ENCODE measurements at places on chromosomes 5 and 9. TPM values are rescaled to one million over a fixed set of nuclear protein-coding genes. Genes with fewer than 3 reads are reported as not detected.

The LCN9 gene
- not detected for total RNA-seq

The GEMIN5 gene
- 20.3 TPM for total RNA-seq

The ZMAT2 gene
- 36.8 TPM for total RNA-seq

The MACROH2A1 gene
- 189 TPM for total RNA-seq

The RNF208 gene
- 3.8 TPM for total RNA-seq

The TAF1L gene
- 2.0 TPM for total RNA-seq

The CATSPER3 gene
- not detected for total RNA-seq

The NUTM2G gene
- total RNA-seq = not detected

The DPM2 gene
- 28.2 TPM for total RNA-seq

The ZNF658 gene
- total RNA-seq = 6.3 TPM

The RLN1 gene
- total RNA-seq = 105 TPM

The SLC4A9 gene
- not detected for total RNA-seq

DNA sequence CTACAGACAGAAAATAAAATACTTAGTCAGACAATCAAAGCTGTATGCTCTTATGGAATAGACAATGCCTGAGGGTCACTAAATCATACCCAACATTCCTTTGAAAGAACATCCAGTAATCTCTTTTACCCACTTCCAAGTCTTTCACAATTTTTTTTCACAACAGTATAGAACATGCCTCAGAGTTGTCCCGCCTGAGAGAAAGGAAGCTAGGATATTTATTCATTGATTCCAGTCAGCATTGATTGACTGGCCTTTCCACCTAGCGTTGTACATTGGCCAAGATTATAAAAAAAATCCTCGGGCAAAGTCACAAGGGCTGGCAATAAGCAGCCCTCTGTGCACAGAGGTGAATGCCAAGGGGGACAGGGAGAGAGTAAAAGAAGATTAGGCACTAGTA, 318.1 kb upstream of the PIK3R1 start:
- H3K4me3 ChIP-seq = no peak overlapping the region
- no peak for DNase-seq
- H3K4me1 ChIP-seq = no peaks in the 10 kb centered on the region
- no peaks in the 10 kb centered on the region for H3K27me3 ChIP-seq
- H3K36me3 ChIP-seq = no peaks in the 10 kb centered on the region
- no peak overlapping the region for H3K27ac ChIP-seq

DNA sequence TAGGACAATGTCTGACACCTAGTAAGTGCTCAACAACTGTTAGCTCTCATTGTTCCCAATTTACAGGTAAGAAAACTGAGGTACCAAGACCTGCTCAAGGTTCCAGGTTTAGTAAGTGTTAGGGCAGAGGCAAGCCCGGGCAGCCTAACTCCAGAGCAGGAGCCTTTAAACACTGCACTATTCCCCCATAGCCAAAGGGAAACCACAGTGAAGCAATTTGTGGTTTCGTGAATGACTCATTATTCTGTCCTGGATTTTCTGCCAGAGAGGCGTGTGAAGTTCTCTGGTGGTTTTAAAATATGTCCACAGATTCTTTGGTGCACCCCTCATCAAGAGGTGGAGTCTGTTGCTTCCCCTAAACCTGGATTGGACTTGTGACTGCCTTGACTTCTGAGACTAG, 1.0 kb upstream of the MCC start:
- no peak overlapping the region for H3K27ac ChIP-seq
- no peaks in the 10 kb centered on the region for H3K4me1 ChIP-seq
- H3K27me3 ChIP-seq = no peaks in the 10 kb centered on the region
- no peaks in the 10 kb centered on the region for H3K36me3 ChIP-seq
- H3K4me3 ChIP-seq = peak overlapping the region; percentile 52

- H3K27ac ChIP-seq = no peak overlapping the region
- H3K4me1 ChIP-seq = no peaks in the 10 kb centered on the region
These were observed 405.9 kb upstream of the DAP start for GRCh38 chr5:11166923-11167322.

DNA sequence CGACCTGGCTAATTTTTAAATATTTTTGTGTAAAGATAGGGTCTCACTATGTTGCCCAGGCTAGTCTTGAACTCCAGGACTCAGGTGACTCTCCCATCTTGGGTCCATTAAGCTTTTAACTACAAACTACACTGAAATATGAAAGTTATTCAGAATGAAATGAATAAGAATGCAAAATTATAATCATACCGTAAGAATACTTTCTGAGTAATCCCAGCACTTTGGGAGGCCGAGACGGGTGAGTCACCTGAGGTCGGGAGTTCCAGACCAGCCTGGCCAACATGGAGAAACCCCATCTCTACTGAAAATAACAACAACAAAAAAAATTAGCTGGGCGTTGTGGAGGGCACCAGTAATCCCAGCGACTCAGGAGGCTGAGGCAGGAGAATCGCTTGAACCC, 1.1 kb upstream of the ORM1 start:
- no peak for DNase-seq
- H3K36me3 ChIP-seq = no peaks in the 10 kb centered on the region
- H3K27ac ChIP-seq = no peak overlapping the region

DNA sequence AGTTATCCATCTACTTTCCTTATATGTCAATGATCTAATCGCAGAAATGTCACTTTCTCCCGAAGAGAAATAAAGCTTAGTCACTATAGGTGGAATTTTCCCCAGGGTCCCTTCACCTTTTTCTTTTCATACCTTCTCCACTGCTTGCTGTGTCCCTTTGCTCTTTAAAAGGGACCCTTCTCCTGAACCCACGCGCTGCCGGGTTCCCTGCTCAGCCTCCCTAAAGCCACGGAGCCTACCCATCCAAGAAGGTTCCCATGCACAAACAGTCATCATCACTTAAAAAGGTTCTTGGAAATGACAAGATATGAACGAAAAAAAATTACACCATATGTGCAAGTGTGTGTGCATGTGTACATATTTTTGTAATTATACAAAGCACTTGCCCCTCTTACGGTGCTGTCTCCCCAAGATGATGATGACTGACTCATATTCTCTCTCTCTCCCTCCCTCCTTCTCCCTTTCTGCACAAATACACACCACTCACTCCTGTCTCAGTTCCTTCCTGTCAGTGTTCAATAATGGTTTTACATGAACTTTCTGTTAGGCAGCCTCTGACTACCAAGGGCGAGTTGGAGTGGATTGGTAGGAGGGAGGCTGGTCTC, 1.5 kb upstream of the PTPRD start:
- H3K27ac ChIP-seq = no peak overlapping the region
- H3K4me1 ChIP-seq = no peaks in the 10 kb centered on the region
- H3K36me3 ChIP-seq = no peaks in the 10 kb centered on the region
- H3K4me3 ChIP-seq = no peak overlapping the region
- no peak for DNase-seq
- H3K27me3 ChIP-seq = peaks cover 5% of the 10 kb centered on the region

GRCh38 chr9:96148634-96149532, 153.1 kb downstream of the HSD17B3 start:
- peaks cover 6% of the 10 kb centered on the region for H3K4me1 ChIP-seq
- peak overlapping the region; percentile 29 for H3K27ac ChIP-seq
- peak; percentile 69 for DNase-seq
- no peaks in the 10 kb centered on the region for H3K27me3 ChIP-seq
- no peak overlapping the region for H3K4me3 ChIP-seq

DNA sequence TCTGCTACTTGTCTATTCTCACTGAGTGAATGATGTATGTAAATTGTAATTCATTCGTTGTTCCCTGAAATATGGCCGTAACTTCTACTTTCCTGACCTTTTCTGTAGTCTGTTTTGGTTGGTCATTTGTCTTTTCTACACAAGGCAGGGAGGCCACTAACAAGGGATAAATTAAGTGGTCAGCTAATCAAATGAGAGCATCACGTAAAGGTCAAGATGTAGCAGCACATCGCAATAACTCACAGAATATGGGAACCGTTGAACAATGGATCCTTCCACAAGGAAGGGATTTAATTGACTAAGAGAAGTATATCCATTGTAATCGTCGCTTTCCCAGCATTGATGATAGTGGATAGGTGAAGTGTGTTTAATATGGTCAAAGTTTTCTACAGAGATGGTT, 171.1 kb downstream of the DMRT2 start:
- H3K4me1 ChIP-seq = no peaks in the 10 kb centered on the region
- no peaks in the 10 kb centered on the region for H3K36me3 ChIP-seq
- no peak overlapping the region for H3K4me3 ChIP-seq

DNA sequence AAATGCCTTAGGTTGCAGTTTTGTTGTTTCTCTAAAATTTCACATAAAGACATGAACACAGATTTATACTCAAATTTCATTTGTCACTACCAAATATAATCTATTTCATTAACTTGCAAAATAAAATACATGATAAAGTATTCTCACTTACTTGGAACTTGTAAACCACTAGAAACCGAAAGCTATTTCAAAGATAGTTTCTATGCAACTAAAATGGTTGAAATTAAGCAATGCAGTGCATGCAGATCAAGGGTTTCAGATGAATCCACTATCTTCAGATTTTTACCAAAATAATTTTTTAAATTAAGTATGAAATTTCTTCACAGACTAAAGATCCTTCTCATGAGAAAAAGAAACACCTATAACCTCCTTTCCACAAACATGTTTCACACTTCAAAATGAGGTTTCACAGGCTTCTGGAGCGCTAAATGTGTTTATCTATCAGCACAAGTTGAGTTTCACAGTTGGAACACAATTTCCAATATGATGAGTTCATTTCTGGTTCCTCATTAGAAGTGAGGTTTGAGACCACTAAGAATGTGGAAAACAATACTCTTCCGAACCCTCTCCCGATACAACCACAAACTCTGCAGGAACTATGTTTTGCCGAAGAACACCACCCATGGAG, 63.9 kb downstream of the EPB41L4A start:
- H3K27me3 ChIP-seq = no peaks in the 10 kb centered on the region
- H3K36me3 ChIP-seq = no peaks in the 10 kb centered on the region
- H3K27ac ChIP-seq = no peak overlapping the region
- H3K4me1 ChIP-seq = no peaks in the 10 kb centered on the region
- H3K4me3 ChIP-seq = no peak overlapping the region

DNA sequence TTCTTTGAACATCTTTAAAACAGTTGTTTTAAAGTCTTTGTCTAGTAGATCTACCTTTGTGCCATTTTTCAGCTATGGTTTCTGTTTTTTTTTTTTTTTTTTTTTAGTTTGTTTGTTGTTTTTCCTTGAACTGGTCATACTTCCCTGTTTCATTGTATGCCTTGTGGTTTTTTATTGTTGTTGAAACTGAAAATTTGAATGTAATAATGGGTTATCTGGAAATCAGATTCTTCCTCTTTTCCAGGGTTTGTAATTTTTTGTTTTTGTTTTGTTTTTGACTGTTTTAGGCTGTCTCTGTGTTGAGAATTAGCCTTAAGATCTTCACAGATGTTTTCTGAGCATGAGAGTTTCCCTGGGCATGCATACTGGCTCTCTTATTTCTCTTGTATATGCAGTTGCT, 269.6 kb upstream of the DAP start:
- H3K36me3 ChIP-seq = no peaks in the 10 kb centered on the region
- H3K27ac ChIP-seq = no peak overlapping the region
- H3K27me3 ChIP-seq = no peaks in the 10 kb centered on the region
- no peaks in the 10 kb centered on the region for H3K4me1 ChIP-seq

GRCh38 chr9:128550770-128551656, 1.4 kb upstream of the SPTAN1 start:
- peak overlapping the region; percentile 97 for H3K27ac ChIP-seq
- H3K4me1 ChIP-seq = peaks cover 4% of the 10 kb centered on the region
- no peaks in the 10 kb centered on the region for H3K27me3 ChIP-seq
- no peak for DNase-seq

DNA sequence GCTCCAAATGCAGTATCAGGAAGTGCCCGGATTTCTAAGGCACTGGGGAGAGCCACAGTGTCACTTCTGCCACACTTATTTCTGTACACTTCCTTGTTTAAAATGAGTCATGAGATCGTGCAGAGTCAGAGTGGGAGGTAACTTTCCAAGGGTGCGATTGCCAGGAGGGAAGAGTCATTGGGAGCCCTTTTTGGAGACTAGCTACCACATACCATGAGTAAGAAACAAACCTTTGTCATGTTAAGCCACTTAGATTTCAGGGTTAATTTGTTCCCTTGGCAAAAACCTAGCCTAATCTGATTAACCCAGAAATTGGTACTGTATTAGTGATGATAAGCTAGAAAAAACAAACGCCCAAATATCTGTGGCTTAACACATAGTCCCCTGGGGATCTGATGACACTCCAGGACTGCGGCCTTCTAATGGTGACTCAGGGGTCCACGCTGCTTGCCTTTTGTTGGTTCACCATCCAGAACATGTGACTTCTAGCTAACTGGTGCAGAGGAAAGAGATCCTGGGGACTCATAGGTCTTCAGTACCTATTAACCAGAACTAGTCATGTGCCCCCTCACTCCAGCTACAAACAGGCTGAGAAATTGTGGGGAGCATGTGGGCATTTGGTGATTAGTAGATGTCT, 48.6 kb upstream of the TLE1 start:
- DNase-seq = peak; percentile 31
- H3K27ac ChIP-seq = no peak overlapping the region
- H3K4me1 ChIP-seq = no peaks in the 10 kb centered on the region
- no peaks in the 10 kb centered on the region for H3K36me3 ChIP-seq
- H3K27me3 ChIP-seq = no peaks in the 10 kb centered on the region

GRCh38 chr9:120369608-120370220, 210.3 kb downstream of the CDK5RAP2 start:
- no peak overlapping the region for H3K27ac ChIP-seq
- DNase-seq = no peak
- H3K36me3 ChIP-seq = no peaks in the 10 kb centered on the region
- no peak overlapping the region for H3K4me3 ChIP-seq

DNA sequence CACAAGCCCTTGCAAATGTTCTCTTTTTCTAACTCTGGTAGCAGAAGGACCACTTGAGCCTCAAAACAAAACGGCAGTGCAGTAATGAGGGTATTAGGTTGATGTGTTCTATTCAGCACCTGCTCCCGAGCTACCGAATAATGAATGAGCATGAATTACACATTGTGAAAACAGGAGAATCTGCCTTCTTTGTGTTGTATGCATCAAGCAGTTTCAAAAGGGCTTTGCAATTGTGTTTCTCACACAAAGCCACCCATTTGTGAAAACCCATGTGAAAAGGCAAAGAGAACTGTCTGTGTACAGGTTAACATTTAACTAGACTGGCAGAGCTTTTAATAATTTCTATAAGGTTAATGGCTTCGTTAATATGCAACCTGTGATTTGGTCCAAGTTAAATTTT, 97.8 kb downstream of the STK32A start:
- no peak overlapping the region for H3K4me3 ChIP-seq
- DNase-seq = no peak
- no peaks in the 10 kb centered on the region for H3K4me1 ChIP-seq
- H3K27me3 ChIP-seq = no peaks in the 10 kb centered on the region
- no peaks in the 10 kb centered on the region for H3K36me3 ChIP-seq

- no peak overlapping the region for H3K4me3 ChIP-seq
- no peak for DNase-seq
- no peaks in the 10 kb centered on the region for H3K27me3 ChIP-seq
- no peaks in the 10 kb centered on the region for H3K4me1 ChIP-seq
- H3K27ac ChIP-seq = no peak overlapping the region
- H3K36me3 ChIP-seq = no peaks in the 10 kb centered on the region
These were observed 50.2 kb downstream of the PRLR start for GRCh38 chr5:35180046-35180445.

- H3K4me1 ChIP-seq = no peaks in the 10 kb centered on the region
- no peaks in the 10 kb centered on the region for H3K27me3 ChIP-seq
- DNase-seq = peak; percentile 15
- H3K36me3 ChIP-seq = no peaks in the 10 kb centered on the region
These were observed 243.6 kb downstream of the AUH start for GRCh38 chr9:91117959-91118703.

Data from prostate gland (tissue), 2 donors.